Left renal pelvis (tissue), 4 donors: ENCODE measurements at places on chromosomes 2 and 18. TPM values are rescaled to one million over a fixed set of nuclear protein-coding genes. Genes with fewer than 3 reads are reported as not detected.

GRCh38 chr2:75320898-75321598 is 121.7 kb upstream of the TACR1 start:
- DNase-seq = no peak

DNA sequence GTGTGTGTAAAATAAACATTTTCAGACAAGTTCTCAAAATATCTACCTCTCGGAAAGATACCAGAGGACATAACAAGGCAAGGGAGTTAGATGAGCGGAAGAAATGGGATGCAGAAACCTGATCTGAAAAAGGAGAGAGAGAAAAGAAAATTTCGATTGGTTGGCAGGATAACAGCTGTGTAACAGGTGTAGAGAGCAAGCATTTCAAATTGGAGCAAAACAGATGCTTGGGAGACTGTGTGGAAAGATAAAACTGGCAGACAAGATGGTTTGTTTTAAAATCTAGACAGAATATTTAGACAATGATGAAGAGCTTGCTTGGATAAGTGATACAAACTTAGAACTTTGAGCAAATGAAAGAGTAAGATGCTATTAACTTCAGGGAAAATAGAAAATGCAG is 20.2 kb downstream of the CHST9 start:
- no peak for DNase-seq

GRCh38 chr2:96123290-96123689 is 6.9 kb upstream of the ADRA2B start:
- DNase-seq = no peak

The RPL31 gene
- polyA plus RNA-seq = 2,799 TPM

DNA sequence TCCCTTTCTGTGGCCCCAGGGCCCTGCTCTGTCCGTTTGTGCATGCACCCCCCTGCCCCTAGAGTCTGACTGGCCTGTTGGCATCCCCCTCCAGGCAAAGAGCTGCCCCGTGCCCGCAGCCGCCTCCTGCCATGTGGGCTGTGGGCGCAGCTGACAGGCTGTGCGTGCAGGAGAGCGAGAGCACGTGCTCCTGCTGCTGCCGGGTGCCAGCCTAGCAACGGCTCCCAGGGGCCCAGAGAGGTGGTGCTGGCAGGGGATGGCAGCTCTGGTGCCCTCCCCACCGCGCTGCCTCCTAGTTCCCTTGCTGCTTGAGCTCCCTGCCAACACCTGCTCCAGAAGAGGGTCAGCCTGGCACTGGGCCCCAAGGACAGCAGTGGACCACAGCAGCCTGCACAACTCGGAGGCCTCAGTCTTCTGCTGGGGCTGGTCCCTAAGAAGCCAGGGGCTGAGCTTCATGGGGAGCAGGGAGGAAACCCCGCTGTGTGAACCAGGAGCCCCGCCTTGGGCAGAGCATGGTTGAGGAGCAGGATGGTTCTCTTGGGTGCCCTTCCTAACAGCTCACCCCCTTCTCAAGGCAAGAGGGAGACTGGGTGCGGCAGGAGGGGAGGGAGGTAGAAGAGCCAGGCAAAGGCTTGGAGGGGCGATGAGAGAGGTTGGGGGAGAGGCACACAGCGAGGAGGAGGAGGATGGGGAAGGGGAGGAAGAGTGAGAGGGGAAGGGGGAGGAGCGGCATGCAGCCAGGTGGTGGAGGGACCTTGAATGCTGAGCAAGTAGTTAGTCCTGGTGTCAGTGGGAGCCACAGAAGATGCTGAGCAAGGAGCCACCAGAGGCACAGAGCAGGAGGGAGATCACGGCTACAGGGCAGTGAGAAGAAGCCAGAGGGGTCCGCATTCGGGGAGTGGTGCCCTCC is 23.8 kb upstream of the PTMA start:
- no peak for DNase-seq
